ENCODE measurements at places on chromosomes 2 and 18.

- no peak for DNase-seq
These were observed 89.8 kb upstream of the SP3 start for GRCh38 chr2:174054926-174055325.

- DNase-seq = no peak
These were observed 66.4 kb downstream of the MRPS9 start for GRCh38 chr2:105104208-105104731.

DNA sequence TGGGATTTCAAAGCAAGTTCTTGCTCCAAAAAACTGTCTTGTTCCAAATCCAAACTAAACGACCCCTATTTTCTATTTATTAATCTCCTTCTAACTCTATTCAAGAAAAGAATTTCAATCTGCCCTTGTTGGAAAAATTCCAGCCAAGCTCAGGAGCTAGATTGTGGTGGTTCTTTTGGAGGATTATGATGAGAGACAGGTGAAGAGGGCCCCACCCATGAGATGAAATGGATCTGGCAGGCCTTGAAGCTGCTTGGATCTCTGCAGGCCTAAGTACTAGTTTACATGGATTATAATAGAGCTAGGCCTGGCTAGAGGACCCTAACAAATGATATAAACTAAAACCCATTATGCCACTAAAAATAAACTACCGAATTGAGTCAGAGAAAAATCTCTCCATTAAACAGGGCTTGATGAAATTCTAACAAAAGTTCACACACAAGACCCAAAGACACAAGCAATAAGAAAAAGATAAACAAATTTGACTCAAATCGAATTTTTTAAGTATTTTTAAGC is 101.6 kb downstream of the GFPT1 start:
- DNase-seq = no peak

- no peak for DNase-seq
These were observed 128.2 kb downstream of the COL4A4 start for GRCh38 chr2:227035711-227036367.

DNA sequence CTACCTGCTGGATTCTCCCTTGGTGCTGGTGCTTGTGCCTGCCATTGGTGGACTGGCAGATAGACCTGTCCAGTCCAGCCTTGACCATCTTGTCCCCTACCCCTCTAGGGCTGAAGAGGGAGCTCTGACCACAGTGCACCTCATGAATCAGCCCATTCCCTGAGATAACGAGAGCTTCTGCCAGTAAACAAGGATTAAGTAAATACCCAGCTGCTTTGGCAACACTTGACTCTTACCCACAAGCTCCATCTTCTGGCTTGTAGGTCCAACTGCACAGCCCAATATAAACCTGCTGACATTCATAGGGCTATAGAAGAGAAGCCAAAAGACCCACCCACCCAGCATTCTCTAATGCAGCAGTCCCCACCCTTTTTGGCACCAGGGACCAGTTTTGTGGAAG is 186.4 kb downstream of the PIK3C3 start:
- DNase-seq = no peak

GRCh38 chr2:235950473-235950809 is 217.7 kb downstream of the GBX2 start:
- no peak for DNase-seq

GRCh38 chr2:88197732-88198131 is 27.6 kb downstream of the THNSL2 start:
- DNase-seq = no peak

GRCh38 chr2:96353032-96353561 is 17.5 kb downstream of the NCAPH start:
- no peak for DNase-seq

- no peak for DNase-seq
These were observed 45.0 kb downstream of the LAMA1 start for GRCh38 chr18:7072593-7072992.

GRCh38 chr2:215384710-215385109 is 51.2 kb downstream of the FN1 start:
- no peak for DNase-seq

GRCh38 chr2:119873350-119874315 is 113.9 kb downstream of the PTPN4 start:
- no peak for DNase-seq

GRCh38 chr2:96726131-96726530 is 13.7 kb downstream of the LMAN2L start:
- DNase-seq = no peak

GRCh38 chr18:3447068-3447894 is 2.7 kb upstream of the TGIF1 start:
- DNase-seq = no peak

GRCh38 chr2:119645173-119645855 is 33.7 kb upstream of the TMEM177 start:
- no peak for DNase-seq

DNA sequence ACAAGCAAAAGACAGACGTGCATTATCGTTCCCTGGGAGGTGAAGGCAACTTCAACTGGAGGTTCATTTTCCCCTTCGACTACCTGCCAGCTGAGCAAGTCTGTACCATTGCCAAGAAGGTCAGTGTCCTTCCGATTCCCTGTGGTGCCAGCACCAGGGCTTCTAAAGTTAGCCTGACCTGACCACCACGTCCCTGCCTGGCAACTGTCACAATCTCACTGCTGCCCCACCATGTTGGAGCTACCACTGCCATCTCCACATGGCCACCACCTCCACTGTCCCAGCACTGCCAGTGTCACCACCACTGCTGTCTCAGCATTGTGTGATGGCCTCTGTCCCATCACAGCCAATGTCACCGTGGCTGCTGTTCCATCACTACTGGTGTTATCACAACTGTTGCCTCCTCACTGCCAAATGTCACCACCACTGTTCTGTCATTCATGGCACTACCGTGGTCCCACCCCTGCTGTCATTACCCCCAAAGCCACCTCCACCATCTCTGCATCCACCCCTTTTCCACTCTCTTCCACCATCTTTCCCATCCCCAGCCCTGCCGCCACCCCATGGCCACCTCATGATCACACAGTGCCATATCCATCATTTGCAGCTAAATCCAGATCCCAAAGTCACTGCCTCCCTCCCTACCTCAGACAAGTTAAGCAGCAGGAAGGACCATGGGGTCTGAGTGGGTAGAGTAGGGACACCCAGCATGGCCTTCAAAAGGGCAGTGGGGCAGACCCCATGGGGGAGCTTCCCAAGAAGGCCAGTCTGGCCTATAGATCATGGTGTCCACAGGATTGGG is 216.5 kb downstream of the DYSF start:
- DNase-seq = no peak

- no peak for DNase-seq
These were observed 137.8 kb upstream of the KLHL29 start for GRCh38 chr2:23246992-23247683.

DNA sequence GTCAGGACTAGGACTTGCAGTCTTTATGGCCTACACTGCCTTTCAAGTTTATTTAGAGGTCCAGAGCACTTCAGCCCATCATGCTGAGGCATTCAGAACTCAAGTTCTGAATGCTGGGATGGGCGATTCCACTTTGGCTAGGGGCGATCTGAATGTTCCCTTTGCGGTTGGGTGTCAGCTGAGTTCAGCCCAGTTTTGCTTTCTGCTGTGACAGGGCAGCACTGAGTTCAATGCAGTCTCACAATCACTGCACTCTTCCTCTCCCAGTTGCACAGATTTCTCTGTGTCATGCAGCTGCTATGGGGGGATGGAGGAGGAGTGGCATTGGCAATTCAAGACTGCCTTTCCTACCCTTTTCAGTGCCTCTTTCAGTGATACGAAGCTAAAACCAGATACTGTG is 1232.0 kb upstream of the FAM98A start:
- DNase-seq = no peak

DNA sequence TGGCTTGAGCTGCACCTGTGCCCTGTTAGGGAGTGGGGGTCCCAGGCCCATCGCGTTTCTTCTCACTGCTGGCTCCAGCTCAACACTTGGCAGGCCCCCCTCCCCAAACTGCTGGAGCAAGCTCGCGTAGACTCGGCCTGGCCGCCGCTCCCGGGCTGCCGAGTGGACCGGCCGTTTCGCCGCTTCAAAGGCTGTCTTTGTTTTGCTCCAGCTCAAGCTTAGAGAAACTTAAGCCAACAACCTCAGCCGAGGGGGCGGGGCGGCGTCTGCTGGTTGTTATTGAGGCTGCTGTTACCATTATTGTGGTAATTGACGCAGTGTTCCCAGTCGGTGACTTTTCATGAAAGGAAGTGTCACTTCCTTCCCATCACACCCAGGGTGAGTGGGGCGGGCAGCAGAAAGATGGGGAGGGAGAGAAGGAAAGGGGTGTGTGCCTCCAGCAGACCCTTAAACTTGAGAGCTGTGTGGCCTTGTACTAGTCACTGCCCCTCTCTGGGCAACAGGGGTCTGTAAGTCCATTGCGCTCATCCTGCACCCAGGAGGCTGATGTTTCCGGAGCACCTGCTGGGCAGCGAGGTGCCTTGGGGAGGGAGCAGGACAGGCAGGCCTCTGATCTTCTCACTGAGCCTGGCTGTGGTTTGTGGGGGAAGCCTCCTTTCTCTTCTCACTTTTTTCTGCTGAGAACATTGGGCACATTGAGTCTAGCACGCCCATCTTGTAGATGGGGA is 2.1 kb downstream of the ARID5A start:
- DNase-seq = no peak

DNA sequence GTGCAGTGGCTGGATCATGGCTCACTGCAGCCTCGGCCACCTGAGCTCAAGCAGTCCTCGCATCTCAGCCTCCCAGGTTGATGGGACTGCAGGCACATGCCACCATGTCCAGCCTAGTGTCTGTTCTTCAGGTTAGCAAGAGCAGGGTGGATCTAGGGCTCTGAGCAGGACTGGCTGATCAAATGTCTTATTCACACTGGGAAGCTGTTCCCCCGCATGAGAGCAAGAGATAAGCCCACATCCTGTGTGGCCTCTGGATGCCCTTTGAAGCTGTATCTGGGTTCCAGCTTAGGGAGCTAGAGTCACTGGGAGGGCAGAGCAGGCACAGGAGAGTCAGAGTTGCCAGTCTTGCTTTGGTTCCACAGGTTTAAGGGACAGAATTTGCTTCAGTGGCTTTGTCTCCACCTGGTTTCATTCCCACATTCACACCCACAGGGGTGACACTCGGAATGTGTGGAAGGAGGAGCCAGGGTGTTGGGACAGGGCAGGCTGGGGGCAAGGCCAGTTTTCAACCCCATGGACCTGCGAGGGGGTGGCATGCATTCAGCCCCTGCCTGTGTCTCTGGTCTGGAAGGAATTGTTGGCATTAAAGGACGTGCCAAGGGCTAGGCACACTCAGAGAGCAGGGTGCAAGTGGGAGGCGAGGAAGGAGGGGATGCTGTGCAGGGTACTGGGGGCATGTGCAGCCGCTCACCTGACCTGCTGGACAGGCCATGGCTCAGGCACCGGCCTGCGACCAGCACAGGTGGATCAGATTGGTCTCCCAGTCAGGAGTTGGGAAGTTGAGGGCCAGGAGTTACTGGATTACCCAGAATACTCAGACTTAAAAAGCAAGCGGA is 24.5 kb downstream of the PTPN18 start:
- no peak for DNase-seq

DNA sequence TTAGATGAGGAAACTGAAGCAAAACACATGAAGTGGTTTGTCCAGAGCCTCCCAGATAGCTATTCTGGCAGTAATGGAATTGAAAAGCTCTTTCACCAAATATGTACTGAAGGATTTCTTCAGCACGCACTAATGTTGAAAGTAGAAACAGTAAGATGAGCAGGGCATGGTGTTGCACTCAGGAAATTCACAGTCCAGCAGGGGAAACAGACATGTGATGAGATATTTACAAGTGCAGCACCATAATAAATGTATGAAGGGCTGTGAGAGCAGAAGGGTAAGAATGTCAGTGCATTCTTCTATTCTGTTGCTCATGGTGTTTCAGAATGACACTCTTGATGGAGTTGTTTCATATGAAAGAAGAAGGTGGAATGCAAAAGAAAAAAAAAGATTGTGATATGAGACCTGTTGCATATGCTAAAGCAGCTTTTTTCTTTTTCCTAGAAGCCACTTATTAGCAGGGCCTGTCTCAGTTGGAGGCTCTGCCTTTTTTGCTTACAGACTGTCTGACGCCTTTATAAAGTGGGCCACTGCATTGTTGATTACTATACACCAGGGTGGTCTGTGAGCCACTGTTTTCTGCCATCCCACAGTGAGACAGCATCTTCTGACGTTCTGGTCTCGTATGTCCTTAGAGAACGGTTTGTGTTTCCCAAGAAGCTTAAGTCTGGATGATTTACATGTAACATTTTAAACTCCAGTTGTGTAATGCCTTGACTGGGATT is 516.9 kb downstream of the ARHGAP15 start:
- DNase-seq = no peak

DNA sequence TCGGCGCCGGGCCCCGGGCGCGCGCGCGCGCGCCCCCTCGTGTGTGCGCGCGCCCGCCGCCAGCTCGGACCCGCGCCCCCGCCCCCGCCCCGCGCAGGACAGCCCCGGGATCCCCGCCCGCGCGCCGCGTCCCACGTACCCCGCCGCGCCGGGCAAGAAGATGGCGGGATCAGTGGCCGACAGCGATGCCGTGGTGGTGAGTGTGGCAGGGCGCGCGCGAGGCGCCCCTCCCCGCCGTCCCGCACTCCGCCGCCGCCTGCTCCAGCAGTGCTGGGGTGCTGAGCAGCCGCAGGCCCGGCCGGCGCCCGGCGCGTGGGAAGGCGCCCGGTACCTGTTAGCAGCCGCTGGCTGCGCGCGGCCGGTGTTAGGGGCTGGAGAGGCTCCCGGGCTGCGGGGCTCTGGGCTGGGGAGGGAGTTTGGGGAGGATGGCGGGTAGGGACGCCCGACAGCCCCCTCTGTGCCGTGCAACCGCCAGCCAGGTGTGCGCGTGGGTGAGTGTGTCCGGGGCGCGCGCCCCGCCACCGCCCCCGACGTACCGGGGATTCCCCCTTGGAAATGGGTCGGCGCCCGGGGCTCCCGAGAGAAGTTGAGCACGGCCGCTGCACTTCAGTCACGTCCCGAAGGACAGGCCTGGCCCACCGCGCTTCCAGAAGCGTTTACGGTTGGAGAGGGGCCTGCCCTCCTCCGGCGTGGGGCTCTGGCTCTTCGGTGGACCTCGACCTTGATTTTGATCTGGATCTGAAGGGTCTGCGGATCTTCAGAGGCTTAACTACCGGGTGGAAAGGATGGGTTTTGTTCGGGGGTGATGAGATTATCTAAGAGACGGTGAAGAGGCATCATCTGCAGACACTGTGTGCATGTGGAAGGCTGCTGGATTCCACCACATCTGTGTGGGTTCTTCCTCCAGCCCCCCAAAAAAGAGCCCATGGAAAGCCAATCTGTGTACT is 697 bp downstream of the LGALSL start:
- peak; percentile 60 for DNase-seq
